NCI-H1694 (cell line): ENCODE measurements at places on chromosomes 2 and 18.

DNA sequence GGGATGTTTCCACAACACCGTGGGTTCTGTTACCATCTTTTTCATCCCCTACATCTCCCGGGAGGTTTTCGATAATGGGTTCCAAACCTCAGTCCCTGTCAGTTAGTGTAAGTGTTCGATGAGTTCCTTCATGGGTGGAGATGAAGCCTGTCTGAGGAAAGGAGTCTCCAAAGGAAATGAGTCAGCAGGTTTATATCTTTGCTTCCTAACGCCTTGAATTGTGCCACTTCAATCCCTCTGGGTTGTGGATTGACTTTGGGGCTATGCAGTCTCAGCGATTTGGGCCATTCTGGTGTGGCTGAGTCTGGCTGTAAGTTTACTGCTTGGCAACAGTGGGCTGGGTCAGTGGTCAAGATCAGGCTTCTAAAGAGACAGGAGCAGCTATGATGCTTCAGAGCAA, 1.2 kb downstream of the SERPINB5 start:
- DNase-seq, result no peak

DNA sequence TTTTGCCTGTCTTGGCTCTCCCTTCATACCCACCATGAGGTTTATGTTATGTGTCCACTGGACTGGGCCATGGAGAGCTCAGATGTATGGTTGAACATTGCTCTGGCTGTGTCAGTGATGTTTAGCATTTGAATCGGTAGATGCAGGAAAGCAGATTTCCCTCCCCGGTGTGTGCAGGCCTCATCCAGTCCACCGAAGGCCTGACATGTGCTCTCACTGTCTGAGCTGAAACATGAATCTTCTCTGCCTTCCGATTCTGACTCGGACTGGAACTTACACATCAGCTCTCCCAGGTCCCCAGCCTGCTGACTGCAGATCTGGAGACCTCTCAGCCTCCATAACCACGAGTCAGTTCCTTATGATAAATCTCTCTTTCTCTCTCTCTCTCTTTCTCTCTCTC, 72.4 kb upstream of the SLC66A3 start:
- no peak for DNase-seq

- no peak for DNase-seq
Measured at GRCh38 chr2:10764896-10765295, 43.5 kb downstream of the ATP6V1C2 start.

DNA sequence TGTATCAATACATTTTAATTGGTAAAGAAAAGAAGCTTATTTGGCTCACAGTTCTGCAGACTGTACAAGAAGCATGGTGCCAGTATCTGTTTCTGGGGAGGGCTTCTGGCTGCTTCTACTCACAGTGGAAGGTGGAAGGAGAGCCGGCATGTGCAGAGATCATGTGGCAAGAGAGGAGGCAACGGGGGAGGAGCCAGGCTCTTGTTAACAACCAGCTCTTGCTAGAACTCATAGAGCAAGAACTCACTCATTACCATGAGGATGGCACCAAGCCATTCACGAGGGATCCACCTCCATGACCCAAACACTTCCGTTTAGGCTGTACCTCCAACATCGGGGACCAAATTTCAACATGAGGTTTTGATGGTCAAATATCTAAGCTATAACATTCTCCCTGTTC, 7.5 kb downstream of the PARD6G start:
- DNase-seq, result no peak
